EL (cell line): ENCODE measurements at places on chromosomes 1 and 21.

DNA sequence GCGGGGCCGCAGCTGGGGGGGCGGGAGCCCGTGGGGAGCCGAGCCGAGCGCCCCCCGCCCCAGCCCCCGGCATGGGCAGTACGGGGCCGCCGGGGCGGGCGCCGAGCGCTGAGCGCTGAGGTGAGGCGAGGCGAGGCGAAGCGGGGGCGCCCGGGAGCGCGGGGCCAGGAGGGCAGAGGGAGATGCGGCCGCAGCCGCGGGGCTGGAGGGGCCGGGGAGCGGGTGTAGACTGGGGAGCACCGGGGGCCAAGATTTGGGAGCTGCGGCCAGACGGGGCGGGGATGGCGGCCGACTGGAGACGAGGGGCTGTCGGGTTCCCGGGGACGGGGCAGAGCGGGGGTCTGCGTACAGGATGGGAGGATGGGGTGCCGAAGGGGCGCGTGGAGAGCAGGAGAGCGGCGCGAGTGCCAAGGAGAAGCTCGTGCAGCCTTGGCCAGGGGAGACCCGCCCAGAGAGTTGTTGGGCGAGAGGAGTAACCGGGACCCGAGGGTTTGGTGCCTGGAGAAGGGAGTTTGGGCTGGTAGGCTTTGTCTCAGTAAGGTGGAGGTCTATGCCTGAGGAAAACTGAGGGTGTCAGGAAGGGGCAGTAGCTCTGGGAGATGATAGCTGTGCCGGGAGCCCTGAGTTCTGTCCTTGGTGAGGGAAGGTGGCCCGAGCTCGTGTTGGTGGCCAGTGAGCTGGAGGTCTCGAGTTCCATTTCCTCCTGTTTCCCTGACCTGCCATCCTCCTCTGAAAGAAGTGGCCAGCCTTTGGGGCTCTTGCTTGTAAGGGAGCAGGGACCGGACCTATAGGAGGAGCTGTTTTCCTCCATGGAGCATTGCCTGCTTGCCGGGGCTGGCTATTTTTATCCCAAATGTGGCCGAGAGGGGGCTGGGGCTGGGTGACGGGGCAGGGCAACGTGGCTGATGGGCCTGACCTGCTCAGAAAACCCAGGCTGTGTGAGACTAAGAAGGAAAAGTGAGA, 539 bp downstream of the ATP8B2 start:
- DNase-seq, result peak; percentile 90

- peak; percentile 45 for DNase-seq
These were observed 449 bp downstream of the EPS15 start for GRCh38 chr1:51518586-51519047.

DNA sequence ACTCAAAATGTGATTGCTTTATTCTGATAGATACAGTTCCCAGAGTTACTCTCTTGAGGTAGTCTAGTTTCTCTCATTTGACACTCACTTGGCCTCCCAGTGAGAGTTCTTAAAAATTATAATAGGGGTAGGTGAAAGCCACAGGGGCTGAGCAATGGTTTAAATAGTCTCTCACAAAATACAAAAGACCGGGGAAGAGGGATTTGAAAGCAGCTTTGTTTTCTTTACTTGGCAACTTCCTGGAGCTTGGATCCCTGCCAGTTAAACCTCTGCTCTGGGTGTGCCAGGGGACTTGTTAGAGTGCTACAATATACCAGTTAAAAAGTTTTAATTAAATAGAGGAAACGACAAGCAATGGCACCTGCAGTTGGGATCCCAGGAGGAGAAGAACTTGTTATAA, 31.7 kb downstream of the OR13G1 start:
- DNase-seq, result no peak

GRCh38 chr1:59083946-59084865, 212.7 kb upstream of the FGGY start:
- peak; percentile 75 for DNase-seq

DNA sequence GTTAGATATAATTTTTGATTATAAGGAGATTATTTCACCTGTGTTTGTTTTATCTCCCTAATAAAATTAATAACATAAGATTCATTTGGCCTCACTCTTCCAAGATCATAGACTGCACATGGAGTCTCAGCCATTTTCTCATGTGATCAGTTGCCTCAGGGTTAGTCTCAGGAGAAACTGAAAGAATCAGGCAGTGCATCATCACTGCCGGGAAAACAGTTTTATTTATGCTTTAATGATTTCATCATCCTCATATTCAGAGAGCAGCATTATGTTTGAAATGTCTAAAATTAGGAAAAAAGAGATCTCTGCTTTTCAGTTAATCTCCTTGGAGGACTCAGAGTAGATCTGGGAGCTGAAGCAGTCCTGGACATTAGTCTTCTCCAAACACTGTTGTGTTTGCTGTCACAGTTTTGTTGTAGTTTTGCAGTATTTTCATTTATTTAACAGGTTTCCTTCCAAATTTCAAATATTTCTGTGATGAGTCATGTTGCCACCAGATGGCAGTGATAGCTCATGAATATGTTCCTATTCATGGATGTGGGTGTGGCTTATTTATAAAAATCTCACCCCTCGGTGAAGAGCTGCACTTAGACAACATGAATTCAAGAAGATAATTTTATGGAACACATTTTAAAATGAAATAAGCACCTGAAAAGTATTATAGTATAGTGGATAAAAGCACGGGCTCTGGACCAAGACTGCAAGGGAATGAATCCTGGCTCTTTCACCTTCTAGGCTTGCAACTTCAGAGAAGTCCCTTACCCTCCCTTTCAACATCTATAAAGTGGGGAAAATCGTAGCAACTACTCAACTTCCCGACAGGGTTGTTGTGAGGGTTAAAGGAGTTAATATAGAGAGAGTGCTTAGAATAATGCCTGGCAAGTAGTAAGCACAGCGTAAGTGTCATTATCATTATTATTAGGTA, 31.2 kb downstream of the CHD1L start:
- DNase-seq, result peak; percentile 82

DNA sequence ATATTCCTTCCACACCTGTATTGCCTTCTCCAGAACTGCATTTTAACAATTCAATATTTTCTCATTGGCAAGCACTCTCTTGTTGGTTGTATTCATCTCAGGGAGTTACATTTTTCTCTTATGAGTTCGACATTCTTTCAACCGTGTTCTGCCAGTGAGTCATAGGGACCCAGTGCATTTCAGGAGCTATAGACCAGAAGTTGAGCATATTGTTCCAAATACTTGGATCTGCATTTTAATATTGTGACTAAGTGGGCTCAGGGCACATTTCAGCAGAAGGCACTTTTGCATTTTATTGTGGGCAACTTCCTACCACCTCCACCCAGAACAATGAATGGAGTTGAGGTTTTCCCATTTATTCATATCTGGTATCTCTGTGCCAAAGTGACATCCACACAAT, 132.8 kb downstream of the TNFSF18 start:
- DNase-seq, result peak; percentile 98

DNA sequence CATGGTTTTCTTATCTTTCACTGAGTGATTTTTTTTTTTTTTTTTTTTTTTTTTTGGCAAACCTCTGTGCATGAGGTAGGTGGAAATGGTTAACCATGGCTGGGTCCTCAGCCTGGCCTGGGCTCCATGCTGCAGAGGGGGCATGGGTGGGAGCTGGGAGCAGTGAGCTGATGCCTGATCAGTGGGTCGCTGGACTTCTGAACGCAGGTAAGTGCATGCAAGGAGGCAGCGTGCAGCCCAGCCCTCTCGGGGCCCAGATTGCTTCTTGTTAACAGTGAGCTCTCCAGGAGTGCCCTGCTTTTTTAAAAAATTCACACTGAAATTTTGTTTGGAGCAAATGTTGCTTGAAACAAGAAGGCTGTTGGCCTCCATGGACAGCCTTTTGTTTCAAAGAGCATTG, 75.2 kb downstream of the UCK2 start:
- no peak for DNase-seq

DNA sequence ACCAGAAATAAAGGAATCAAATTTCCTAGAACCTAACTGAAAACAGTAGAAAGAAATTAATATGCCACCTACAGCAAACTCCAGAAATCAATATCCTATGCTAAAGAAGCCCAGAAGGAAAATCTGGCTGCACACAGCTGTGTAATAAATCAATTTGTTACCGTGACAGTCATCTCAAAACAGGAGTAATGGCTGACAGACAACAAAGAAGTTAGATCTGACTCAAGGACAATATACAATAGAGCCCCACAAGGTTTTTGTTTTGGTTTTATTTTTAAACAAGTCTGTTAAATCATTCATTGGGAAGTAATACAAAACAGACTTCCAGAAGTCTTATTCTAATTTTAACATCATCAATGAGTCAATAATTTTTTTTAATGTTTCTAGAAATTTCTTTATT, 168.4 kb downstream of the RERE start:
- DNase-seq, result no peak

GRCh38 chr1:10968411-10968826, 44.0 kb upstream of the TARDBP start:
- no peak for DNase-seq

- peak; percentile 70 for DNase-seq
These were observed 27.0 kb downstream of the SERTAD4 start for GRCh38 chr1:210259561-210259960.

DNA sequence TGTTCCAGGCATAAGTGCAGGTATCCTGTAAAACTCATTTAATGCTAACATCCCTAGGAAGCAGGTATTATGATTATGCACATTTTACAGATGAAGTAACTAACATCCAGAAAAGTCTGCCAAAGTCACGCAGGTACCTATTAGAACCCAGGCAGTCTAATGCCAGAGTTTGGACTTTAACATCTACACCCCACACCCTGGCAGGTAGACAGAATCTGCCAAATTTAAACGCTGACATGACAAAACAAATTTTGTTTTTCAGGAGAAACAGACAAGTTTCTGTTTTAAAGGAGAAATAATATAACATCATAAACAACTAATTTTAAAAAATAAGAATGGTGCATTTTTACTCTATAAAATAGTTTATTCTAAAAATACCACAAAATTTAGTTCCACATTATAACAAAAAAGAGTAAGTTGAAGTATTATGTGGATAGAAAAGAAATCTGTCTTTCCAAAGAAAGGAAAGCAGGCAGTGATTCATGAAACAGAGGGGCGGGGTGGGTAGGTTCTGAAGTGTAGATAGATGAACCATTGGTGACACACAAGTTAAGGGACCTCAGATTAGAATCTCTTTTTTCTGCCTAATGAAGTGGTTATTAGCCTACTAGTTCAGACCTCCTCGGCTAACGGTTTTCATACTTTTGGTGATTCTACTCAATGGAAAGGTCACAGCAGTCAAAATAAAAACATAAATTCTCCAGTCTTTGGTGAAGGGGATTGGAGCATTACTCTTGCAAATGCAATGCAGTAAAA, 1.7 kb downstream of the ASPM start:
- DNase-seq, result peak; percentile 64

GRCh38 chr1:40607921-40608320, 57.6 kb downstream of the RIMS3 start:
- no peak for DNase-seq

GRCh38 chr1:185861630-185862029, 127.4 kb downstream of the HMCN1 start:
- peak; percentile 17 for DNase-seq
